ENCODE measurements at places on chromosomes 12 and 14. TPM values are rescaled to one million over a fixed set of nuclear protein-coding genes. Genes with fewer than 3 reads are reported as not detected.

DNA sequence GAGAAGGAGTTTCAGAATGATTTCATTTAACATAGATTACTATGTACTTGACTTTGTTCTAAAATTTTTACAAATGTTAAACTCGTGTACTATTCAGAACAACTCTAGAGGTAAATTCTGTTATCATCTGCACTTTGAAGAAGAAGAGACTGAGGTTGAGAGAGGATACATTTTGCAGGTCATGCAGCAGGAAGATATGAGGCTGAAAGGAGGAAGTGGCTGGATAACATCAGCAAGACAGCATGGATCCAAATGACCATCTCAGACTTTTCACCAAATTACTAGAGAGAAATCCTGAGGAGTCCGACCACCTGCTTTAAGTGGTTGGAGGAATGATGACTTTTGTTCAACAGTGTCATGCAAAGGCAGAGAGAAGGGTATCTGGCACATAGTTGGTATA, 84.9 kb downstream of the ASCL4 start:
- DNase-seq: no peak

GRCh38 chr14:34111953-34112352, 161.1 kb upstream of the EGLN3 start:
- DNase-seq: no peak

- DNase-seq: no peak
These were observed 134.8 kb downstream of the BCL11B start for GRCh38 chr14:99137001-99137700.

DNA sequence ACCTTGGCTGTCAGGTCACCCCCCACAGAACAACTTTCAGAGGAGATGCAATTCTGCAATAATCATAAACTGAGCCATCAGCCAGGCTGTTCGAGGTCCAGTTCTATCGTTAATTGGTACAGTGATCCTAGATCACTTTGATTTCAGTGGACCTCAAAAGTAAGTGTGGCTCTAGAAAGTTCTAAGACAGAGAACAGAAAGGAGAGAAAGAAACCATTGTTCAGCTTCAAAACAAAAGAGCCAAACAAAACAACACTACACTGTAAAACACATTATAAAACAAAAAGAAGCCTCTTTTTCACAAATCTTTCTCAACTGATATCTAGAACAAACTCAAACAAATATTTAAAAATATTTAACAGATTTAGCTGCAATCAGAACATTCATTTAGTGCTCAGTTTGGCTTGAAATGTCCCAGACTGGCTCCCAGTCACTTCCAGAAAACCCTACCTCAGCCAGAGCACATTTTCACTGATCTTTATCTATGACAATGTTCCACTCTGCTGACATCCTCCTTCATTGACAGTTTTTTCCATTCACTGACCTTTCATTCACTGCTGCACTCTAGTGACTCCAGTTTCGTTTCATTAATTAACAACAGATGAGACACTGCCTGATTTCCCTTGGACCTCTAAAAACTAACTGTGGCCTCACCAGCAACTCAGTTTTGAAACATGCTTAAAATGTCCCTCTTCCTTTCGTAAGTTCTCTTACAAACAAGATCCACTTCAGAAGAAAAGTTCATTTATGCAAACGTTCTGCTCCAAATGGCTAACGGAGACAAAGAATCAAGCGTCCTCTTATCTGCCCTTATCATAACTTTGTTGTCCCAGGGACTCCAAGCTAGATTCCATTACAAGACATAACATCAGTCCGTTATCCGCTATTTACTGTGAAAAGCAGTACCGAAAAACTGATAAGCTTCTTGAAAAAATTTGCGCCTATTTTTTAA, 56.8 kb downstream of the DUSP16 start:
- DNase-seq: peak; percentile 45

LLPH gene
- total RNA-seq: 5.5 TPM

- no peak for DNase-seq
These were observed 9.9 kb downstream of the ITGB7 start for GRCh38 chr12:53197011-53197640.

ZFHX2 gene
- 0.96 TPM for total RNA-seq

DNA sequence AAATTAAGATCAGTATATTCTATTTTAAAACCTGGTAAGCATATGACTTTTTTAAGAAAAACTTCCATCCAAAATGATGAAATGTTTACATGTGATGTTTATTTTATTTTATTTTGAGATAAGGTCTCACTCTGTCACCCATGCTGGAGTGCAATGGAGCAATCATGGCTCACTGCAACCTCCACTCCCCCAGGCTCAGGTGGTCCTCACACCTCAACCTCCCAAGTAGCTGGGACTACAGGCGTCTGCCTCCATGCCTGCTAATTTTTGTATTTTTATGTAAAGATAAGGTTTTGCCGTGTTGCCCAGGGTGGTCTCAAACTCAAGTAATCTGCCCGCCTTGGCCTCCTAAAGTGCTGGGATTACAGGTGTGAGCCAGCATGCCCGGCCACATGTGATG, 141.8 kb downstream of the ZFP36L1 start:
- DNase-seq: no peak

DNA sequence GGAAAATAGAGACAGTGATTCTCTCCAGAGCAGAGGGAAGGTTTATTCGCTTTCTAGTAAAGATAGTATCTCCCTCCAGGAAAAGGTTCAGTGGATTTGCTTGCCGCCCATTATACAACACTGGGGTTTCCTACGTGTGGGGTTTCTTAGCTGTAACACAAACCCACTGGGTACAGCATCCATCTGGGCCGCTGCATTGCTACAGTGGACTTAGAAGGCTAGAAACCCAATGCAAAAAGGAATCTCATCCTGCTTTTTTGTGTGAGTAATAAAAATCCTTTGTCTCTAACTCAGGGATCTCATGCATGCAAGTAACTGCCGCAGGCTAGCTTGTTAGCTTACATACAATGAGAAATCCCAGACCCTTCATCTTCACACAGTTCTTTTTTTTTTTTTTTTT, 67.1 kb upstream of the BCL2L14 start:
- DNase-seq: peak; percentile 33

- no peak for DNase-seq
These were observed 210.9 kb downstream of the MED13L start for GRCh38 chr12:116066381-116067230.

DNA sequence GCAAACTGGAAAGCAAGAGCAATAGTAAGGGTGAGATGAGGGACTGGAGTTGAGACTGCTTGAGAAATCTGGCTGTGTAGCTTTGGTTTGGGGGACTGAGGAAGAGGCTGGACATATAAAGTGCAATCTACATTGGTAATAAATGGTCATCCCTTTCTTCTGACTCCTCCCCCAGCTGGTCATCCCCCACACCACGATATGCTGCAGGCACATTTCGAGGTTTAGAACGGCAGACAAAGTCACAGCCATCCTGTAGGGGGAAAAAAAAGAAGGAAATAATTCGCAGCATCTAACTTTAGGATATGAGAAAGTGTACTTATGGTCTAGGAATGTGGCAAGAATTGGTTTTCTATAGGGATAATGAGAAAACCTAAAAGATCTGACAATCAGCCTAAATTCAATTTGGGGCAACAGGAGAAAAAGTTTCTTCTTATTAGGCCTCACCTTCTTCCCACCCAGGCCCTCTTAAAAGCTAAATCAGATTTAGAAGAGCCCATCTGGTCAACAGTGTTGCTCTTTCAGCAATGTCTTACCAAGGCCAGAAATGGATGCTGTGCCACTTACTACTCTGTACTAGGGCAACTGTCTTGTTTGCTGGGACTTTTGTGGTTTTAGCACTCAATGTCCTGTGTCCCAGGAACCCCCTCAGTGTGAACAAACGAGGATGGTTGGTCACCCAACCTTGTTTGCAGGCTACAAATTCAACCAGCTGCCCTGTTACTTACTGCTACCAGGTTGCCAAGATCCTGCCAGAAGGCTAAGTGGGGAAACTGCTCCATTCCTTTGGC, 7.6 kb downstream of the M6PR start:
- DNase-seq: no peak

DNA sequence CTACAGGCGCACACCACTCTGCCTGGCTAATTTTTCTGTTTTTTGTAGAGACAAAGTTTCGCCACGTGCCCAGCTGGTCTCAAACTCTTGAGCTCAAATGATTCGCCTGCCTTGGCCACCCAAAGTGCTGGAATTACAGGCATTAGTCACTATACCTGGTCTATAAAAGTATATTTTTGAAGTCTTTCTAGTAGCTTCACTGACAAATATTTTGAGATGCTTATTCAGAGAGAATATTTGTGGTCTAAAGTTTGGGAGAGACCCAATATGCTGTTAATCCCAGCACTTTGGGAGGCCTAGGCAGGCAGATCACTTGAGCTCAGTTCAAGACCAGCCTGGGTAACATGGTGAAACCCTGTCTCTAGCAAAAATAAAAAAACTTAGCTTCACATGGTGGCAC, 22.0 kb upstream of the PPP1R12A start:
- DNase-seq: no peak

A2M gene
- 124 TPM for total RNA-seq

DNA sequence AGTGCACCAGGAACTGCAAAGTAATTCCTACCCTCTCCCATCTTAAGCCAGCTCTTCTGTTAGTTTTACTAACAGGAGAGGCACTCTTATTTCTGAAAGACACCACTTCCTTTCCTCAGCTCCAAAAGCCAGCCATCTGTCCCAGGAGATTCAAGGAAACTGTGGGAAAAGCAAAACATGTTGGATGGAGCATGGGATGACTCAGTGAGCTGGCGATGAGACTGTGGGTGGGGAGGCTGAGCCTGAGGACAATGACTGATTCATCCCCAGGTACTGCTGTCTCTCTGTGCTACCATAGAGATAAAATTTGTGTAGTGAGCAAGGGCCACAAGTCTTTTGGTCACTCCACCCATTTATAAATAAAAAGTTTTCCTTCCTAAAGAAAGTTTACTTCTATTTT, 141.4 kb downstream of the MYRFL start:
- peak; percentile 15 for DNase-seq

GRCh38 chr14:45044638-45045037, 39.3 kb upstream of the PRPF39 start:
- no peak for DNase-seq

- DNase-seq: no peak
These were observed 18.1 kb downstream of the SUSD6 start for GRCh38 chr14:69629225-69630127.

DNA sequence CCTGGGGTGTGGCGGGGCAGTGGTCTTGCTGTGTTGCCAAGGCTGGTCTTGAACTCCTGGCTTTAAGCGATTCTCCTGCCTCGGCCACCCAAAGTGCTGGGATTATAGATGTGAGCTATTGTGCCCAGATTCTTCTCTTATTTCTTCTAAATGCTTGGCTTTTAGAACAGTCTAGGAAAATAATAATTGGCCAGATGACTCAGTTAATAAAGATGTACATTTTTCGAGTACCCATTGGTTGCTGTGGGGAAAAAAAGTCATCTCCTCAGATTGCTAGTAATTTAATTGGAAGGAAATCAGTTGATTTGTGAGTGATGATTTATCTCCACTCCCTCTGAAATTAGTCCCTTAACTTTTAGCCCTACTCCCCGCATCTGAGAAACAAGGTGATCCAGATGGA, 45.5 kb downstream of the CHST11 start:
- DNase-seq: no peak

GRCh38 chr12:30990316-30990715, 63.8 kb downstream of the TSPAN11 start:
- DNase-seq: no peak

TPPP2 gene
- total RNA-seq: not detected

DNA sequence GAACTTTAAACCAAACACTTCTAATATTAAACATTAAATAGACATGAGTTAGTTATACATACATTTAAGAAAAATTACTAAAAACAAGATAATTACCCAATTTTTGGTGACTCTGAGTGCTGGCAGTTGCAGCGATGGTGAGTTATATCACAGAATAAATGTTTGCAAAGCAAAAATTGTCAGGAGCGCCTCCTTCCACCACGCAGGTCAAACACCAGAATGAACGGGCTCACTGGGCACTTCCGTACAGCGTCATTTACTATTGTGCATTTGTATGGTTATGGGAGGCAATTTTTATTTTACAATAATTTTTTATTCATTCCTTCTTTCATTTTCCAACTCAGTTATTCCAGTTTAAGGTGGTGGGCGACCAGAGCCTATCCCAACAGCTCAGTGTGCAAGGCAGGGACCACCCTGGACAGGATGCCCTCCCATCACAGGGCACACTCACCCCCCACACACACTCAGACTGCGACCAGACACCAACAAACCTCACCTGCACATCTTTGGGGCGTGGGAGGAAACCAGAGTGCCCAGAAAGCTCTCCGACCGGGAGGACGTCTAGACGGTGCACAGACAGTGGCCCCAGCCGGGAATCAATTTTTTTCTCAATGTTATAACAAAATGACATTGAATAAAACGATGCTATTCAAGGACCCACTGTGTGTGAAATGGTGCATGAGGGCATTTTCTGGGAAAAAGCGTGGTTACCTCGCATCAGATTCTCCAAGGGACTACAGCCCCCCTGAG, 67.2 kb downstream of the TESC start:
- no peak for DNase-seq

DNA sequence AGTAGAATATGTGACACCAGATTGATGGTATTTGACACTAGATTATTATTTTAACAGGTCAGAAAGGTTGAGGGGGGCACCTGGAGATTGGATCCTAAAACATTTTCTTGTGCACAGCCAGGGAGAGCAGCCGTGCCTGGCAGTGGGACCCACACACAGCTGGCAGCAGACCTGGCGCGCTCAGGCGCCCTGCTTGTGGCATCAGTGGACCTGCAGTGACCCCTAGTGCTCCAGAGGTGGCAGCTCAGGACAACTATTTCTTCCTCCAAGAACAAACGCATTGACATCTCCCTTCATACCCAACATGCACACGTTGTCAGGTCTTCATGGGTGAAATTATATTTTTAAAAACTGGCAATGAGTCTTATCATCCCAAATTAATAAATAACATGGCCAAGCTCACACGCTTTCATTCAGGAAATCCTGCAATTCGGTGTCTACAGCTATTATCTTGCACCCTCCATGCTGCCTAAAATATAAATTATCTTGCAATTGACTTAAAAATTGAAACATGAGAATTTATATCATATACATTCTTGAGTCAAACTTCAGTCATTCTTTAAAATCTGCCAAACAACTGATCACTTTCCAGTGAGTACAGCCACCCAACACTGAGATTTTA, 7.7 kb upstream of the TMEM132D start:
- DNase-seq: peak; percentile 49

GRCh38 chr14:22602862-22603261, 4.8 kb downstream of the ABHD4 start:
- DNase-seq: no peak

DNA sequence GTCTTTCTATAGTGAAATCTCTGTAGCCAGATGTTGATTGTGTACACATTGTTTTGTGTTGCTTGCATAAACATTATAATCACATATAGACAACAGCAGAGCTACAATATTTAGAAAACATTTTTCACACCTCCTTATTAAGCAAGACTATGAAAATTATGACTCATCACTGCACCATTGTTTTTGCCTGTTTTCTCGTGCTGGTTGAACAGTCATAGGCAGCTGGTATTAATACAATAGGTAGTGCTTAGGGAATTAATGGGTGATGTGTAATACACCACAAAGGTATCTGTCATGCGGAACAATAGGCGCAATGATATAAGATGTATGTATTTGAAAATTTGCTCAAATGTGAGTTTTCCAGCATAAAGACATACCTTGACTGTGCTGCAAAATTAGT, 449.3 kb downstream of the FOXG1 start:
- no peak for DNase-seq

Measured in umbilical cord (tissue), 2 donors.